ENCODE measurements at places on chromosomes 6 and 20. TPM values are rescaled to one million over a fixed set of nuclear protein-coding genes. Genes with fewer than 3 reads are reported as not detected.

Gene WFDC2
- 7.9 TPM for total RNA-seq

Gene TUBB2B
- total RNA-seq = 4.3 TPM

Gene COX4I2
- 8.4 TPM for total RNA-seq

Gene ENPP4
- 8.3 TPM for total RNA-seq

Gene CENPQ
- total RNA-seq = 3.8 TPM

Gene PHACTR1
- total RNA-seq = 8.3 TPM

Gene DDO
- not detected for total RNA-seq

DNA sequence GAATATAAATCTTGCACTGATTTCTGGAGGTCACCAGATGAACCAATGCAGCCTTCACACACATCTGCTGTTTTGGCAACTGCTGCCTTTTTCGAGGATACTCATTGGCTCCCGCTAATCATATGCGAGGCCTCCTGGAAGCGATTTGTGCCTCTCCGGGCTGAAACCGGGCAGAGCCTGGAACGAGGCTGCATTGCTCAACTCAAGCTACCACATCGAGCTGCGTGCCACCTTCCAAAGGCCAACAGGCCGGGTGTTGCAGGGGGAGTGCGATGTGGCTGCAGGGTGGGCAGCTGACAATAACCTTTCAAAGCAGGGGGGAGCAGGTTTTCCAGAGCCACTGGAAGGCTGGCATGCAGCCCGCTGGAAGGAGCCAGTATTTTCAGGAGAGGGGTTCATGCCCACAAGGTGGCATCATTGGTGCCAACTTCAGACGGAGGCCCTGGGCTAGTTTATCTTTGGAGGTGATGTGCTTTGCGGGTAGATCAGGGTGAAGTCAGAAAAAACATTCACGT lies 122.6 kb upstream of the IFNGR1 start:
- no peak overlapping the region for H3K4me3 ChIP-seq
- H3K27me3 ChIP-seq = no peaks in the 10 kb centered on the region
- no peaks in the 10 kb centered on the region for H3K4me1 ChIP-seq
- H3K36me3 ChIP-seq = no peaks in the 10 kb centered on the region
- no peak overlapping the region for H3K27ac ChIP-seq
- DNase-seq = no peak

GRCh38 chr6:131754715-131755567 lies 44.1 kb upstream of the CTAGE9 start:
- no peak overlapping the region for H3K27ac ChIP-seq
- no peak overlapping the region for H3K4me3 ChIP-seq
- H3K4me1 ChIP-seq = no peaks in the 10 kb centered on the region
- no peak for DNase-seq

DNA sequence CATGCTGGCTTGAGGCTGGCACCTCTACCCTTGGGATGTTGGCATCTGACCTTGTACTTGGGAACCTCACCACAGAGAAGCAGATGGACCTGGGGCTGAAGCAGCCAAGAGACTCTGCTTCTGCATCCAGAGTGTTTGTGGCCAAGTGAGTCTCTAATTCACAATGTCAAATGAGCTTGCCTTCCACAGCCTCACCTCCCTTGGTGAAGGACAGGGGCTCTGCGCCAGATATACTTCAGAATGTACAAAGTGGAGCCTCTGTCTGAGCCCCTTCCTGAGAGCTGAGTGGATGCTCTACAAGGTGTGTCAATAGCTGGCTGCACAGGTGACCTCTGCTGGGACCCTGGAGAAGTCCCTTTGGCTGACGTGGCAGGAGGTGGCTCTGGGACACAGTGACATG lies 508.9 kb downstream of the CDH26 start:
- no peak overlapping the region for H3K4me3 ChIP-seq
- no peak overlapping the region for H3K27ac ChIP-seq
- no peak for DNase-seq
- H3K36me3 ChIP-seq = no peaks in the 10 kb centered on the region
- no peaks in the 10 kb centered on the region for H3K4me1 ChIP-seq
- H3K27me3 ChIP-seq = no peaks in the 10 kb centered on the region

DNA sequence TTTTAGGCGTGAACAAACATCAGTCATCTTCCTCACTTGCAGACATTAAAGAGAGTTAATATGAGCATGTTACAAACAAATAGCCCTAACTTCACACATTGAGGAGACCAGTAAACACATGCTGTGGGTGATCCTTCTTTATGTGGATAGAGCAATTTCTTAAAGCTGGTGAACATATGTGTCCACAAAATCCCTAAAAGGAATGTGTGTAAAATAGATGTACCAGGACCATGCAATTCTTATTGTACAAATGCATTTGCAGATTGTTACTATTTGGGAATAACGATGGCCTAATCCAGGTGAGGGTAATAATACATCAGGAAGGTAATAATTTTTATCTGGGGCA lies 228.9 kb downstream of the ALDH8A1 start:
- no peaks in the 10 kb centered on the region for H3K27me3 ChIP-seq
- H3K4me3 ChIP-seq = no peak overlapping the region
- no peak for DNase-seq

DNA sequence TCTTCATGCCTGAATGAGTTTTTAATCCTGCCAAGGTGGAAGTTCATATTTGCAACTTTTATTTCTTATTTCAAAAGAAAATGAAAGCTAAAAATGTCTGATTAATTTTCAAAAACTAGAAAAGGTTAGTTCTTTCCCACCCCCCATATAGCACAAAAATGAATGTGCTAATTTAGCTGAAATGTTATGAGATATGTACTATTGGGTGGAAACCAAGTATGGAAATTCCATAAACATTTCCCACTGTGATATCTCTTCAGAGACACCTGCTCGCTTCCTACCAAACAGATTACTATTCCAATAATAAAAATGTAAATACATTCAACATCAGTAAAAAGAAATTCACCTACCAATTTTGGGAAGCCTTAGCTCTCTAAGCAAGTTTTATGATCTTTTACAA lies 678.6 kb upstream of the ID4 start:
- no peak for DNase-seq
- no peaks in the 10 kb centered on the region for H3K36me3 ChIP-seq
- H3K4me1 ChIP-seq = no peaks in the 10 kb centered on the region
- H3K27me3 ChIP-seq = no peaks in the 10 kb centered on the region
- H3K4me3 ChIP-seq = no peak overlapping the region
- H3K27ac ChIP-seq = no peak overlapping the region

- H3K36me3 ChIP-seq = no peaks in the 10 kb centered on the region
- no peaks in the 10 kb centered on the region for H3K4me1 ChIP-seq
- no peak overlapping the region for H3K4me3 ChIP-seq
These were observed 64.2 kb downstream of the LMBRD1 start for GRCh38 chr6:69732640-69733039.

DNA sequence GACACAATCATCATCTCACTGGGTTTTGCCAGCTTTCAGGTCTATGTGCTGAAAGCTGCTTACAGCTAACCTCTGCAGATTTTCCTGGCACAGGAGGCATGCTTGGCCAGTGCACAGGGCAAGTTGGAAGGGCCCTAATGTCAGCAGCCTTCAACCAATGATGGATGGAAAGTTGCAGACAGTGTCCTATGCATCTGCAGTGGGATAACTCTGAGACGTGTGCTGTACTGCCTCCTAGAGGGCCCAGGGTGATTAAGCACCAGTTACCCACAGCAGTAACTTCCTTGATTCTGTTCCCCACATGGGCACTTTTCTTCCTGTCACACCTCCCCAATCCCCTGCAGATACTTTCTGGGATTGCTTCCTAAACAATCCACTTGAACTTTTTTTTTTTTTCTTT lies 38.6 kb downstream of the OVOL2 start:
- DNase-seq = no peak
- H3K27me3 ChIP-seq = no peaks in the 10 kb centered on the region
- no peak overlapping the region for H3K4me3 ChIP-seq
- H3K4me1 ChIP-seq = no peaks in the 10 kb centered on the region

GRCh38 chr6:167676000-167676665 lies 150.6 kb upstream of the AFDN start:
- H3K4me3 ChIP-seq = no peak overlapping the region
- no peak overlapping the region for H3K27ac ChIP-seq
- peak; percentile 47 for DNase-seq
- no peaks in the 10 kb centered on the region for H3K4me1 ChIP-seq
- no peaks in the 10 kb centered on the region for H3K27me3 ChIP-seq

DNA sequence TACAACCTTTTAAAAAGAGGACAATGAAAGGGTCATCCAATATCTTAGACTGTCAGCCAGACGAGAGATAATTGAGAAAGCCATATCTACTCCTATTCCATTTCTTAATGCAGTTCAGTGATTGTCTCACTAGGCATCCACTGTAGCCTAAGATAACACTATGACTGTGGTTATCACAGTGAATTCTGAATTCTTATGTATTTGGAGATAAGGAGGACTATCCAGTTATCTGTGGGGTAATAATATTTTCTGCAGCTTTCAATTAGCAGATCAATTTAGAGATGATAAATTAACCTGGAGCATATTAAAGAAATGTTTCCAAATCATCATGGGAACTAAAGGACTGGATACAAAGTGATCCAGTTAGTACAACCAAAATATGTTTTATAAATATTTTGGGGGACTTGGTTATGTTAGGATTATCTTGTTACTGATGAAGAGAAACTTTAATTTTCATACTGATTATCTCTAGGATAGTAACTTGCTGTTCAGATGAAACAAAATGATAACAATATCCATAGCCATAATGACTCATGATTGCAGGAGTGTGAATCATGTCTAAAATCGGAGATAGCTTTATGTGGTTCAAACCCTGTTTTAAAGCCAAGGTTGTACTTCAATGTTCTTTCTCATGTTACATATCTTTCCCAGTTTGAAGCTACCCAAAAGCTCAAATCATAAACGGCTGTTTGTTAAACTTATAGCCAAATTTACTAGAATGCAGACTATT lies 1152.0 kb downstream of the HACE1 start:
- H3K4me1 ChIP-seq = no peaks in the 10 kb centered on the region
- DNase-seq = no peak
- no peaks in the 10 kb centered on the region for H3K36me3 ChIP-seq
- no peak overlapping the region for H3K4me3 ChIP-seq
- no peak overlapping the region for H3K27ac ChIP-seq

- no peaks in the 10 kb centered on the region for H3K4me1 ChIP-seq
- no peak for DNase-seq
- H3K36me3 ChIP-seq = no peaks in the 10 kb centered on the region
- H3K4me3 ChIP-seq = no peak overlapping the region
These were observed 302.8 kb downstream of the KIF16B start for GRCh38 chr20:16270314-16270931.

DNA sequence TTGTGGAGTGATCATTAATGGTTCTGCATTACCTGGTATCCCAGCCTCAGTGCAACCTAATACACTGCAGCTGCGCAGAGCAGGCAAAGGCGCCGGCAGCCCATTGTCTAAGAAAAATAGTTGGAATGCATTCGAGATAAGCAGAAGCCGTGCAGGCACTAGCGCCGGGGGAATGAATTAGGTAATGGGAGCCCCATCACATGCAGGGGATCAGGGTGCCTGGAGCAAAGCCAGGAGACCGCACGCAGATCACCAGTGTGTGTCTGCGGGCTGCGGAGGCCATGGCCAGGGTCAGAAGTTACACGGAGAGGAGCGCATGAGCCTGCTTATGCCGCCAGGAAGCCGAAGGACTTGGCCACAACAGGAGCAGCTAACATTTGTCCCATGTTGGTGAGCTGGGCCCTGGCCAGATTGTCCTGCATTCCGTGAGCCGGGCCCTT lies 156.8 kb downstream of the DLL1 start:
- H3K36me3 ChIP-seq = no peaks in the 10 kb centered on the region
- no peaks in the 10 kb centered on the region for H3K4me1 ChIP-seq
- no peak overlapping the region for H3K27ac ChIP-seq
- no peaks in the 10 kb centered on the region for H3K27me3 ChIP-seq
- H3K4me3 ChIP-seq = no peak overlapping the region
- DNase-seq = peak; percentile 20

DNA sequence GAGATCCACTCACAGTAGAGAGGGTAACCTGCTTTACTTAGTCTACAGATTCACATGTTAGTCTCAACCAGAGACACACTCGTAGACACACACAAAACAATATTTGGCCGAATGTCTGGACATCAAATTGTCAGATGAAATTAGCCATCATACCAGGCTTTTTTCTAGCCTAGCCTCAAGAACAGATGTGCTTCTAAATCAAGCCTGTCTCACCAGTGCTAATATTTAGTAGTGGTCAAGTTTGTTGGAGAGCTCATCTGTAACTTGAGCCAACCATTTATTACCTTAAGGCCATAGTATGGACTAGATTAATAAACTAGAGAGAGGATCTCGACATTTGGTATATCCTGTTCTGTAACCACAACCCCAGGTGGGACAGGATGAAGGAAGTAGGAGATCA lies 1118.8 kb upstream of the MAP3K7 start:
- H3K4me3 ChIP-seq = no peak overlapping the region
- no peak overlapping the region for H3K27ac ChIP-seq
- H3K4me1 ChIP-seq = no peaks in the 10 kb centered on the region

DNA sequence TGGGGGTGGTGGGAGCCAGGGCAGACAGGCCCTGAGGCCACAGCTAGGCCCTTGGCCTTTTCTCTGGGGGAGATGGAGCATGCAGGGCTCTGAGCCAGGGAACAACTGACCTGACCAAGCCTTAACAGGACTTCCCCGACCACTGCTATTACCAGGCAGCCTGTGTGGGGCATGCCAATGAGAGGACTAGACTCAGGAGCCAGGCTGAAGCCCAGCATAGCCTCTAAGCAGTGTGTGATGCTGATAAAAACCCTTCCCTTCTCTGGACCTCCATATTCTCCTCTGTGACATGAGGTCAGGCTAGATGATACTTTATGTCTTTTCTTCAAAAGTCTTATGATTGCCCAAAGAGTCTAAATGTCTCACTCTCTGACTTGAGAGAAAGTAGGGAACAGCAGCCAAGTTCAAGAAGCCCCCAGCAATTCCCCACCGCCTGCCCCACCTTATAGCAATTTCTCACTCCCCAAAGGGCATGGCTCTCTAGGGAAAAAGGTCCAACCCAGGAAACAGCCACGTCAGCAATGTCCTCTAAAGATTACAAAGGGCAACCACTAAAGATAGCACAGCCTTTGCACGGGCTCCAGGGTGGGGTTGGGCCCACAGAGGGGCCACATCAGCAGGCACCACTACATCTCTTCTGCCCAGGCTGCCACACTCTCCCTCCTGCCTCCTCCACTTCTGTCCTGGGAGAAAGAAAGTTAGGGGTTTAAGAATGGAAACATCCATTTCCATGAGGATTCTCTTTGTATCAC lies 71.3 kb downstream of the TRERF1 start:
- no peaks in the 10 kb centered on the region for H3K36me3 ChIP-seq
- no peak for DNase-seq
- H3K4me3 ChIP-seq = no peak overlapping the region
- no peaks in the 10 kb centered on the region for H3K27me3 ChIP-seq
- no peak overlapping the region for H3K27ac ChIP-seq

GRCh38 chr20:5090191-5090590 lies 29.6 kb downstream of the PCNA start:
- H3K27me3 ChIP-seq = no peaks in the 10 kb centered on the region
- H3K36me3 ChIP-seq = no peaks in the 10 kb centered on the region
- no peaks in the 10 kb centered on the region for H3K4me1 ChIP-seq
- no peak overlapping the region for H3K4me3 ChIP-seq
- H3K27ac ChIP-seq = no peak overlapping the region

Data from uterus (tissue), 4 donors.